Heart left ventricle (tissue), 16 donors: ENCODE measurements at places on chromosomes 12 and 14. TPM values are rescaled to one million over a fixed set of nuclear protein-coding genes. Genes with fewer than 3 reads are reported as not detected.

Gene KRT78
- total RNA-seq: not detected

GRCh38 chr12:73384592-73384991 lies 1112.4 kb downstream of the TRHDE start:
- H3K36me3 ChIP-seq: no peaks in the 10 kb centered on the region
- H3K27ac ChIP-seq: no peak overlapping the region
- H3K4me1 ChIP-seq: no peaks in the 10 kb centered on the region
- no peaks in the 10 kb centered on the region for H3K27me3 ChIP-seq
- H3K4me3 ChIP-seq: no peak overlapping the region

DNA sequence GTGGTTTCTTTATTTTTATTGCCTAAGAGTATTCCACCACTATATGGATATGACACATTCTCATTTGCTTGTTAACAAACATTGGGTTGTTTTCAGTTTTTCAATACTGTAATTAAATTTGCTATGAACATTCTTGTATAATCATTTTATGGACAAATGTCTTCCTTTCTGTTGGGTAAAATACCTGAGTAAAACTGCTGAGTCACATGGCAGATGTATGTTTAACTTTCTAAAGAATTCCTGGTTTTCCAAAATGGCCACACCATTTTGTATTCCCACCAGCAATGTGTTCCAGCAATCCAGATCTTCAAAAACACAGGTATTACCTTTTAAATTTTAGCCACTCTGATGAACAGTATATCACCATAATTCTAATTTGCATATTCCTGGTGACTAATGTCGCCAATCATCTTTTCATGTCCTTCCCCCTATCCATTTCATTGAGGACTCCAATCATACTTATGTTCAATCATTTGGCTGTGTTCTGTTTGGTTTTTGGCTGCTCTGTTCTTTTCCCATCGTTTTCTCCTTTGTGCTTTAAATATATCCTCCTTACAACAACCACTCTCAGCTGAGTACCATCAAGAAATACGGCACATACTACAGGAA lies 36.0 kb downstream of the CDK17 start:
- H3K27ac ChIP-seq: no peak overlapping the region
- DNase-seq: no peak
- peaks cover 68% of the 10 kb centered on the region for H3K4me1 ChIP-seq
- no peaks in the 10 kb centered on the region for H3K27me3 ChIP-seq
- no peaks in the 10 kb centered on the region for H3K36me3 ChIP-seq

DNA sequence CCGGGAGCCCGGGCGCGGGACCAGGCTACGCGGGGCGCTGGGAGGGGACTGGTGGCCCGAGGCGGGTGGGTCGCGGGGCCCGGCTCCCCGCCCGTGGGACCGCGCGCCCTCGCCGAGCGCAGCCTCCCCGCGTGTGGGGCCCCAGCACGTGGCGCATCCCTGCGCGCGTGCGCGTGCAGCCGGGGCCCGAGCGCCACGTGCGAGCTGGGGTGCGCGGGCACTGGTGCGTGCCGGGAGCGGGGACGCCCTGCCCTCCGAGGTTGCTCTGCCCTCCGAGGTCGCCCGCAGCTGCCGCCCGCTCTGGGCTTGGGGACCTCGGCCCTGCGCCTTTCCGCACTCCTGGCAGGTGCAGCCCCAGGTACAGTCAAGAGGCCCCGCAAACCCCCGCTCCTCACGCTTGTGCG lies 365 bp upstream of the CCDC88C start:
- H3K4me1 ChIP-seq: peaks cover 12% of the 10 kb centered on the region
- H3K36me3 ChIP-seq: no peaks in the 10 kb centered on the region
- no peak for DNase-seq
- H3K27me3 ChIP-seq: peaks cover 12% of the 10 kb centered on the region

DNA sequence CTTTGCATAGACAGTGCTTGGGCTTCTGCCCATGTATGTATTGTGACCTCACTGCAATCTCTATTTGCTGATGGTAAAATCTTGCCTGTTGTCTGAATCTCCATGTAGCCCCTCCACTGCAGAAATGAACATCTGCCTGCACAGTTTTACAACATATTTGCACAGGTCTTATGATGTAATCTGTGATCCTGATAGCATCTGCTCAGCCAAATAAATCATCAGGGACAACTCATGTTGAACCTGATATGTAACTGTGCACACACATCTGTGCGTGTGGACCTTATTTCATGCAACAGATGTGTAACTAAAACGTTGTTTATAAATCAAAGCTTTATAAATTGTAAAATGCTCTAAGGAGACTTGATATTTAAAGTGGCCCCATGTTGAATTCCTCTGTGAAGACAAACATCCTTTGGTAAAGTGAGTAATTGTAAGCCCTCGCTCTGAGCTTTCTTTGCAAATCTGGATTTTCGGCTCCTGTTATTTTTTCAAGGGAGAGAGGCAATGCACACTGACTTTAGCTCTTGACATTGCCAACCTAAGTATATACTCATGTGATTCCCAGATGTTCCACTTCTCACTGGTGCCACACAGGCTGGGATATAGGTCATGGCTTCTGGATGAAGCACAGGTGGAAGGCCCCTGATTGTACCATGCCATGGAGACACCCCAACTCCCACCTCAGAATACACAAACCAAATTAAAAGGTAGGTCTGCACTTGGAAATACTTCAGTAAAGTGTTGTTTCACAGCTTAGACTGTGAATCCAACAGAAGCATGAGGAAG lies 371.3 kb downstream of the GRIN2B start:
- no peaks in the 10 kb centered on the region for H3K27me3 ChIP-seq
- no peaks in the 10 kb centered on the region for H3K36me3 ChIP-seq
- no peak for DNase-seq
- no peak overlapping the region for H3K27ac ChIP-seq
- H3K4me3 ChIP-seq: no peak overlapping the region
- H3K4me1 ChIP-seq: no peaks in the 10 kb centered on the region

GRCh38 chr12:63928305-63928704 lies 83.8 kb downstream of the SRGAP1 start:
- DNase-seq: no peak
- H3K27me3 ChIP-seq: no peaks in the 10 kb centered on the region
- H3K4me3 ChIP-seq: no peak overlapping the region
- H3K4me1 ChIP-seq: no peaks in the 10 kb centered on the region

Gene NEUROD4
- total RNA-seq: not detected

DNA sequence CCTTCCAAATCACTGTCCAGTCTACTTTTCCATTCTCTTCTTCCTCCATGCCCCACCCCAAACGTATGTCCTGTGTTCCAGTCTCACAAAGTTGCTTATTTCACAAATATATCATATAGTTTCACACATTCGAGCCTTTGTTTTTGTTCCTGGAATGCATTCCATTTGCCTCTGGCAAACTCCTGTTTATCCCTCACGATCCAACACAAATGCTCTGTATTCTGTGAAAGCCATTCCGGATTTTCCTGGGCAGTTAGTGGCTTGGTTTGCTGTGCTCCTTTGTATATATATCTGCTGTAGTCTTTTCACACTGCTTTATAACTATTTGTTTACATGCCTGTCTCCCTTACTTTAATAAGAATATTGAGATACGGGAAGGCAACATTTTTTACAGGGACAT lies 9.0 kb downstream of the RIC8B start:
- H3K27ac ChIP-seq: no peak overlapping the region
- H3K4me3 ChIP-seq: no peak overlapping the region
- DNase-seq: no peak
- peaks cover 34% of the 10 kb centered on the region for H3K36me3 ChIP-seq
- no peaks in the 10 kb centered on the region for H3K27me3 ChIP-seq
- H3K4me1 ChIP-seq: no peaks in the 10 kb centered on the region

DNA sequence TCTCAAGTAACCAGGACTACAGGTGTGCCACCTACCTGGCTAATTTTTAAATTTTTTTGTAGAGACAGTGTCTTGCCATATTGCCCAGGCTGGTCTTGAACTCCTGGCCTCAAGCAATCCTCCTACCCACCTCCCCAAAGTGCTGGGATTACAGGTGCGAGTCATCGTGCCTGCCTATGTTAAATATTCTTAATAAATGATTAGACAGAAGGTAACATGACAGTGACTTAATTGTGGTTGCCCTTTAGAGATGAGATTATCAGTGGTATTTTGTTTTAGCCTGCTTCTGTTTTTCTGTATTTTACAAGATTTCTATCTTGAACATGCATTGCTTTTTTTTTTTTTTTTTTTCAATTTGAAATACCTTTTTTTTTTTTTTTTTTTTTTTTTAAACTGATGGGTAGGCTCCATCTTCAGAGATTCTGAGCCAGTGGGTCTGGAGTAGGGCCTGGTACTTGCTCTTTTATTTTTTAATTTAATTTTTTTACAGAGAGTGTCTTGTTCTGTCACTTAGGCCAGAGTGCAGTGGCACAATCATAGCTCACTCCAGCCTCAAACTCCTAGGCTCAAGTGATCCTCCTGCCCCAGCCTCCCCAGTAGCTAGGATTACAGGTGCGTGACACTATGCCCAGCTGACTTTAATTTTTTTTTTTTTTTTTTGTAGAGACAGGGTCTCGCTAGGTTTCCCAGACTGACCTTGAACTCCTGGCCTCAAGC lies 88.4 kb downstream of the BORCS5 start:
- no peak overlapping the region for H3K4me3 ChIP-seq
- no peaks in the 10 kb centered on the region for H3K36me3 ChIP-seq
- no peaks in the 10 kb centered on the region for H3K27me3 ChIP-seq
- DNase-seq: no peak
- H3K27ac ChIP-seq: no peak overlapping the region

GRCh38 chr14:92711976-92712653 lies 36.3 kb downstream of the LGMN start:
- no peaks in the 10 kb centered on the region for H3K27me3 ChIP-seq
- no peaks in the 10 kb centered on the region for H3K36me3 ChIP-seq
- H3K4me1 ChIP-seq: peaks cover 2% of the 10 kb centered on the region
- no peak overlapping the region for H3K27ac ChIP-seq
- no peak for DNase-seq

Gene TMEM229B
- total RNA-seq: 1.3 TPM

Gene PMEL
- 1.2 TPM for total RNA-seq

GRCh38 chr12:91144053-91144452 lies 32.8 kb upstream of the LUM start:
- H3K27me3 ChIP-seq: no peaks in the 10 kb centered on the region
- no peaks in the 10 kb centered on the region for H3K36me3 ChIP-seq

GRCh38 chr14:58677517-58677916 lies 39.8 kb downstream of the DACT1 start:
- no peaks in the 10 kb centered on the region for H3K36me3 ChIP-seq
- H3K4me3 ChIP-seq: no peak overlapping the region
- no peak for DNase-seq
- no peaks in the 10 kb centered on the region for H3K27me3 ChIP-seq
- H3K27ac ChIP-seq: no peak overlapping the region

GRCh38 chr12:120832737-120833136 lies 71.4 kb downstream of the SPPL3 start:
- no peak overlapping the region for H3K27ac ChIP-seq
- no peaks in the 10 kb centered on the region for H3K36me3 ChIP-seq
- peaks cover 30% of the 10 kb centered on the region for H3K4me1 ChIP-seq
- no peak for DNase-seq

DNA sequence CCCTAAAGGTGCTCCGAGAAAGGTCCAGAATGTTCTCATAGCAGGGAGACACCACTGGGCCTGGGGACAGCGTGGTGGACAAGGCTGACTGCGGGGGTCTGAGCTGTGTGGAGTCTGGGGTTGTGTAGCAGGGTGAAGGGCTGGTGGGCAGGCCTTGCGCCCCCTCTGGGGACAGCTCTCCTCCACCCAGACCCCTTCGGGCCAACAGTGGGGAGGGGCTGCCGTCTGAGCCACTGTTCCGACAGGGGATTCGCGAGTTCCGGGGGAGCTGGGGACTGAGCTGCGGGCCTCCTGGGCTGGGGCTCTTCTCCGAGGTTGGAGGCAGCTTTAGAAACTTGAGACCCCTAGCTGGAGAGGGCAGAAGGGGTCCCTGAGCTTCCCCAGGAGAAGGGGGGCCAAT lies 32.1 kb downstream of the NCKAP5L start:
- peaks cover 9% of the 10 kb centered on the region for H3K36me3 ChIP-seq
- H3K27me3 ChIP-seq: no peaks in the 10 kb centered on the region
- no peak overlapping the region for H3K4me3 ChIP-seq
- no peak overlapping the region for H3K27ac ChIP-seq
- peaks cover 5% of the 10 kb centered on the region for H3K4me1 ChIP-seq
- no peak for DNase-seq

DNA sequence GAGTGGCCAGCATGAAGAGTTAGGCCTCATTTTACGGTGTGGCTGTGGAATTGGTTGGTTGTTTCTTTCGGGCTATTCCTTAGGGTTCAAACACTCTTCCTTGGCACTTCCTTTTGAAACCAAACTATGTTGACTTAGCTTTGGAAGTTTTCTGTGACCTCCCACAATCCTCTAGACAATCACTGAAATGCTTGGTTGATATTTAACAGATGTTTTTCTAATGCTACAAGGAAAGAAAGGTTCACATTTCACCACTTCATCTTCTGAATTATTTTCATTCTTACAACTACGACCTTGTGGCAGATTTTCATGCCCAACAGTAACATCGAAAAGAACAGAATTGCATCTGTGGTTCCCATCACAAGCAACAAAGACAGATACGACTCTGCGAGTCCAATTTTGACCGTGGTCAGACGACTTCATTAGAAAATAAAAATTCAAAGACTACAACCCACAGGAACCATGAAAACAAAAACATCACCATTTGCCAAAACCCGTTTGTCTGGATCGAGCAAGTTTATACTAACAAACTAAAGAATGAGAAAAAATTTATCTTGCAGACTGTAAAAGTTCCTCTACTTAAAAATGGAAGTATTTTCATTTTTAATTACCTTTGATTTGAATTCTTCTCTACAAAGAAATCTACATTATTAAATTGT lies 16.9 kb downstream of the PRKAB1 start:
- H3K36me3 ChIP-seq: peaks cover 11% of the 10 kb centered on the region
- no peak for DNase-seq
- no peak overlapping the region for H3K4me3 ChIP-seq
- no peaks in the 10 kb centered on the region for H3K27me3 ChIP-seq

GRCh38 chr14:74704656-74705055 lies 8.2 kb downstream of the AREL1 start:
- H3K27me3 ChIP-seq: no peaks in the 10 kb centered on the region
- H3K4me1 ChIP-seq: no peaks in the 10 kb centered on the region
- H3K27ac ChIP-seq: no peak overlapping the region
- no peak for DNase-seq
- no peaks in the 10 kb centered on the region for H3K36me3 ChIP-seq
